ENCODE measurements at places on chromosomes 6 and 20. TPM values are rescaled to one million over a fixed set of nuclear protein-coding genes. Genes with fewer than 3 reads are reported as not detected.

CALHM5 gene
- total RNA-seq = 3.1 TPM

ADGRG6 gene
- total RNA-seq = 71.5 TPM

BNIP5 gene
- total RNA-seq = not detected

SOX18 gene
- not detected for total RNA-seq

WFDC10A gene
- total RNA-seq = not detected

CENPW gene
- total RNA-seq = 11.3 TPM

CTCFL gene
- not detected for total RNA-seq

TAGAP gene
- total RNA-seq = 0.11 TPM

DEFB128 gene
- not detected for total RNA-seq

SIRPD gene
- total RNA-seq = not detected

ASXL1 gene
- 69.1 TPM for total RNA-seq

CGAS gene
- 7.9 TPM for total RNA-seq

NRM gene
- total RNA-seq = 3.5 TPM

ADAM33 gene
- 2.2 TPM for total RNA-seq

CAGE1 gene
- under 0.01 TPM for total RNA-seq

ATXN1 gene
- 29.2 TPM for total RNA-seq

IMPG1 gene
- not detected for total RNA-seq

ZNF337 gene
- 8.4 TPM for total RNA-seq

SLC17A1 gene
- not detected for total RNA-seq

RHAG gene
- total RNA-seq = not detected

WFDC11 gene
- not detected for total RNA-seq

C6orf132 gene
- 3.8 TPM for total RNA-seq

KIF13A gene
- 108 TPM for total RNA-seq

NRSN1 gene
- total RNA-seq = not detected

NKX2-2 gene
- total RNA-seq = not detected

CYP24A1 gene
- 0.43 TPM for total RNA-seq

PHACTR1 gene
- total RNA-seq = 12.2 TPM

AKAP12 gene
- total RNA-seq = 207 TPM

BTNL2 gene
- not detected for total RNA-seq

SIRPB1 gene
- total RNA-seq = not detected

ULBP3 gene
- 21.7 TPM for total RNA-seq

LPA gene
- not detected for total RNA-seq

NQO2 gene
- 45.2 TPM for total RNA-seq

MEP1A gene
- not detected for total RNA-seq

KCNK15 gene
- total RNA-seq = 6.8 TPM

Data from articular chondrocyte of knee joint (primary cell).